ENCODE measurements at places on chromosomes 12 and 14.

- no peak for DNase-seq
Observed at GRCh38 chr12:74535536-74535935, 2.1 kb upstream of the ATXN7L3B start.

GRCh38 chr14:49615776-49616175 lies 4.7 kb downstream of the RPL36AL start:
- no peak for DNase-seq

- DNase-seq: no peak
Observed at GRCh38 chr14:76727384-76727783, 33.9 kb upstream of the VASH1 start.

- DNase-seq: no peak
Observed at GRCh38 chr12:79689477-79690141, 1.2 kb downstream of the PAWR start.

GRCh38 chr12:125220404-125221273 lies 155.4 kb downstream of the AACS start:
- no peak for DNase-seq

GRCh38 chr12:128445415-128446127 lies 178.6 kb downstream of the TMEM132C start:
- no peak for DNase-seq

All from activated T-helper 9 cell treated with anti-CD3 and anti-CD28 coated beads, Interleukin-2, amount 50 U/mL, for 16 hours (primary cell).